ENCODE measurements at places on chromosomes 2 and 18.

DNA sequence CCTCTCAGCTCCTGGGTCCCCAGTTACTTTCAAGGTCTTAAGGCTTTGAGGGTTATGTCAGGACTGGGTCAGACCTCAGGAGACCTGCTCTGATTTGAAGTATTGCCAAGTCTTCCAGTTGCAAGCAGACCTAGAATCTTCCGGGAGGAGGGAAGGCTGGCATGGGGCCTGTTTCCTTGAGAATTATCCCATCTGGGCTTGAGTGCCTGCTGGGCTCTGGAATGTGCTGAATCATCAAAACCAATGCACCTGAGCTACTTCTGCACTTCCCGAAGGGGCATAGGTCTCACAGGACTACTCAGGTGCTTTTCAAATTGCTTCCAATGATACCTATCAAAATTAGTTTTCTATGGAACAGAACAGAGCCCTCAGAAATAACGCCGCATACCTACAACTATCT, 327.3 kb downstream of the XIRP2 start:
- DNase-seq: no peak

DNA sequence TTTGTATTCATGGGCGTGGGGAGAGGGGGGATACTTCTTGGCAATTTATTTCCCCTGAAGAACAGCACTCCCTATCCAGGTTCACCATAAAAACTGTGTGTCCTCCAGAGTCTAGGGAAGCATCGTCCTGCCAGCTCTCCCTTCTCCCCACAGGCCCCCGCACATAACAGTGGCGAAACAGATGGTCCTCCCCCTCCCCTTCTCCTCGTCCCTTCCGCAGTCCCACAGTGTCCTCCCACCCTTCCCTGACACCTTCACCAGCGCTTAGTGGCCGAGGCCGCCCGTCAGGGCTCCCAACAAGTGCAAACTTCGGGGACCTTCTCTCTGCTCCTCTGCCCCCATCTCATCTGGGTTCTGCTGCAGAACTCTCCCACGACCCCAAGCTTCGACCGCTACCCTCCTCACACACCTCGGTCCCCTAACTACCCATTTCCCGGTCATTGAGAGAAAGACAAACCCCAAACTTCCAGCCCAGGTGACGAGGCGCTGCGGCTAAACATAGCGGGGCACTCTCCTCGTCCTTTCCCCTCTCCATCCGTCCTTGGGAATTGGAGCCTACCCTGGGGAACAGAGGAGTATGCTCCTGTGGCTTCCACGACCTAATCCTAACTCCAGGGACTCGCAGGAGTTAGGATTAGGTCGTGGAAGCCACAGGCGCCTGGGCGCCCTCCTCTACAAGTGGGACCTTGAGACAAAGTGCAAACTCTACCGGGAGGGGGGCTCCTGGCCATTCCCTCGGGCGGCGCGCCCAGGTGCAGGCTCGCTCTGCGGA, 971 bp downstream of the ZNF385B start:
- no peak for DNase-seq

DNA sequence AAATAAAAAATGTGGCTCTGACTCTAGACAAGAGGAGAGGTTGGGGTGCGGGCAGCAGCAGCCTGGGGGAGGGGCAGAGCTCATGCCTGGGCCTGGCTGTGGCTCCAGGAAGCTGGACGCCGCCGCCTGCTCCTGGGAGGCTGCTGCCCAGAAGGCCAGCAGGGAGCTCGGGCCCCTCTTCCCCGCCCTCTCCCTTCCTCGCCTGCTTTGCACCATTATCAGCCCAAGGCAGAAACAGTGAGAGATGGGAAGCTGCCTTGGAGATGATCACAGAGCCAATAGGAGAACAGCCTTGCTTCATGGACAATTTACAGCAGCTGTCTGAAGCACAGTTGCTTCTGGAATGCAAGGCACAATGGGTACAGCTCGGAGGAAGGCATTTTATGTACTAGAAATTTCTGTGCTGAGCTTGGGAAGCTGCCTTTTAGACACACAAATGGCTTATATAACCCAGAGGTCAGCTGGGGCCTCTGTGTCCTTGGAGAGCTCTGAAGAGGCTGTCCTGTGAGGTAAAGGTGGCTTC, 55.3 kb upstream of the AFF3 start:
- DNase-seq: peak; percentile 57

- no peak for DNase-seq
Observed at GRCh38 chr2:68696554-68696953, 38.1 kb upstream of the ARHGAP25 start.

DNA sequence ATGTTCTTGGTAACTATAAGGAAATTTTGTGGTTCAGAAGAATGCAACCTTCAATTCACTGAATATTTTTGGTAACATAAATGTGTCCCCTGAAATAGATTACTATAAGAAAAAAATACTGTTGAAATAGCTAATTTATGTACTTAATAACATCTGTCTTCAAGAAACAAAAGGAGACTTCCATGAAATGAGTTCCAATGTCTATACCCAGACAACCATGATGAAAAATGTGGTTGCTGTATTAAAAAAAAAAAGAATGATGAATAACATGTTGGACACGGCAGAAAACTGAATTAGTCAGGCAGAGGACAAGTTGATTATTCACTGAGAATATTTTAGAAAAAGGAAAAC, 98.5 kb downstream of the TACR1 start:
- peak; percentile 29 for DNase-seq

DNA sequence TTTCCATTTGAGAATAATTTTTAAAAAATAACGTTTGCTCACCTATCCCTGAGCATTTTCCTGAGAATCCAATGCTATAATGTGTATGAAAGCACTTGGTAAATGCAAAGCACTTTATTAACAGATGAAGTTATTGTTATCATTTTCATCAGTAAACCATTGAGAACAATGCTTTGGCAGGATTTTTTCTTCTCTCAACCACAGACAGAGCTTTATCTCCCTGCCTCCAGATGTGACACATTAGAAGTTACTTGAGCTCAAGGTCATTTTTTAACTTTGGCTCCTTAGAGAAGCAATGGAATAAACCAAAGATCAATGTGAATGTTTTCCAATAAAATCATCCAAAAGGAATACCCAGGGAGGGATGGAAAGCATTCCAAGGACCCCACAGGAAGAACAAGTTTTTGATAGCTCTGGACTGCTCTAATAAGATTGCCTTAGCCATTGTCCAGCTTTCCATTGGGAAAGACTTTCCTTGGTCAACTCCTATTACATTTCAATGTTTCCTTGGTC, 118.9 kb upstream of the NT5C1B start:
- DNase-seq: no peak
